ENCODE measurements at places on chromosomes 12 and 14.

DNA sequence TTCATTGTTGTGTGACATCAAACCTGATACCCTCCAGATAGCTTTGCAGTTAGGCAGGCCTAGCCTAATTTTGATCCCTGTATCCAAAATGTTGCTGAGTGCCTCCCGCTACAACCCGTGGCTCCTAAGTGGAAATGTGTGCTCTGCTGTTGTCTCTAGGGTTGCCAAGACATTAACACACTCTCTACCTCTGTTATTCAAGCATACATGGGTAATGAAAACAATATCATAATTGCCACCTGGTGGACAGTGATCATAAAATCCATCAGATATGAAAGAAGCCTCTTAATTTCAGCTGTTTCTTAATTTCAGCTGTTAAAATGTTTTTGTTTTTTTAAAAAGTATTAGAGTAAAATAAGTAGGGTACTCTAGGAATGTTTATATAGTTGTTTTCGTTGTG is 93.5 kb downstream of the PLEKHA5 start:
- DNase-seq: peak; percentile 11

- DNase-seq: peak; percentile 34
These were observed 63.5 kb downstream of the DGLUCY start for GRCh38 chr14:91177073-91178034.

DNA sequence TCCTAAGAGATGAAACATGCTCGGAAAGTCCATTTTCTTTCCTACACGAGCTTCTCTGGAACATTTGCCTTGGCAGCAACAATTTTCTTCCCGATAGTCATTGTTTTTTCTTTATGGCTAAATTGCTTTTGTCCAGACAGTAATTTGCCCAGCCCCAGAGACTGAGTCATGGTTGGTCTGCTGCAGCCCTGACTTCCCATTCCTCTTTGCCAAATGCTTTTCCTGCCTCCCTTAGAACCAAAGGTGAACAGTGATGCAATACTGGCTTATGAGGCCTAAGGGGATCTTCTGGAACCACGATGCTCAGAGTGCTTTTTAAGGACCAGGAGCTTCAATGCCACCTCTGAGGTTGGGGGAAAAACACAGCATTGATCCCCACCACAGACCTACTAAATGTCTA is 1599.6 kb upstream of the TMEM132C start:
- DNase-seq: no peak

DNA sequence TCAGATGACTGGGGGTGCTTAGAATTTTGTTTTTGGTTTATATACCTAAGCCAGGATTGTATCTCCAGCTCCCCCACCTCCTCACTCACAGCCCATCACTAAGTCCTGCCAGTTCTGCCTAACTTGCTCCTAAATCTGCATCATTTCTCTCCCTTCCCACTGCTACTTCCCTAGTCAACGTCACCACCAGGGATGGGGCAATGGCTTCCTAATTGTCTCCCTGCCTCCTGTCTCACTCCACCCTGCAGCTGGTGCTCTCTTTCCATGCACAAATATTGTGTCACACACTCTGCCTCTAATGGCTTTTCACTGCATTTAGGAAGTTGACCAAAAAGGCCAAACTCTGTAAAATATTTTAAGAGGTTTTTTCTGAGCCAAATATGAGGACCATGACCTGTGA is 11.5 kb downstream of the OAS2 start:
- no peak for DNase-seq

DNA sequence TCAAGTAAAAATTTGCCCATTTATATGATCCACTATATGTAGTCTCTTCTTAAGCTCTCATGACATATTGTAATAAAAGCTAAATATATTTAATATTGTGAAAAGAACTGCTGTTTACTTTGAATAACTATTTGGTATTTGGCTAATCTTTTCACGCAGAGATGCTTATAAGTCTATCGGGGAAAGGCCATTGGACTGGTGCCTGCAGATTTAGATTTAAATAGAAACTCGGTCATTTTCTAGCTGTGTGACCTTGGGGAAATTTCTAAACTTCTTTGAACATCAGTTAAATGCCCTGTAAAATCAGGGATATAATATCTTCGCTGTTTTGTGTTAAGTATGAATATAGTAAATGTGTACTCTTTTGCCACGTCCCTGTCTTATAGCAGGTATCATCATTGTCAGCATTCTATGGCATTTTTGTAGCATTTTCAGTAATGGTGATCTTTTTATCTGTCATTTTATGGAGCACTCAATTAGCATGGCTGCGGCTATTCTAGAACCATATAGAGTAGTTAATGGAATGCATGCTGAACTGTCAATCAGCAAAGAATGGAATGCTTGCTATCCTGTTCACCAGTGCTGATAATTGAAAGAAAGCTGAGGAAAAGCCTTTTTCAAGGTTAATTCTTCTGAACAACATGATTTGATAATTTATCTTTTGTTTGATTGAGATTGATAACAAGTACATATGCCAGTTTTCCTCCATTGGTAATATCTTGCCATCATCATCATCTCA is 181.2 kb downstream of the TMTC2 start:
- DNase-seq: no peak

DNA sequence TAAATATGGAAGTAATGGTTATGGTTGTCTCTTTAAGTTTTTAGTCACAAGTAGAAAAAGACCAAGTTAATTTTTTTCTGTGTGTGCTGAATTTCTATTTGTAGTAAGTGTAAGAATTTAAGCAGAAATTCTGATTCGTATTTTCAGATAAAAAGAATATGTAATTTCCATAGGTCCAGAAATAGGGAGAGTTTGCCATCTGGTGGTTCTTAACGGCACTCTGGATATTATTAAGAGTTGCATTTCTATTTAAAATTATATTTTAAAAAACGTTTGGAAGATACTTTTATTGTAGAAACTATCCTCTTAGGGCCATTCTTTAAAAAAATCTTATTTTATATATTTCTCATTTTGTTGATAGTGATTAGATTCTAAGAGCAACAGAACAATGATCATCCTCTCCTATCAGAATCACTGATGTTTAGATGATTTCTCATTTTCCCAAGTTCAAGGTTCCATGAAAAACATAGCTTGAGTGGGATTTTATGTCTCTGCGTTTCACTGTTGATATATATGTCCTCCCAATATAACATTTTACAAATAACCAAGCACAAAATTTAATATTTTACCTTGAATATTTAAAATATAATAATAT is 88.3 kb downstream of the LRRK2 start:
- DNase-seq: no peak

GRCh38 chr12:90801776-90802175 is 153.2 kb downstream of the CCER1 start:
- no peak for DNase-seq

GRCh38 chr12:47878293-47878917 is 26.4 kb downstream of the VDR start:
- DNase-seq: no peak

GRCh38 chr12:53591301-53592206 is 34.6 kb downstream of the ATF7 start:
- peak; percentile 32 for DNase-seq

DNA sequence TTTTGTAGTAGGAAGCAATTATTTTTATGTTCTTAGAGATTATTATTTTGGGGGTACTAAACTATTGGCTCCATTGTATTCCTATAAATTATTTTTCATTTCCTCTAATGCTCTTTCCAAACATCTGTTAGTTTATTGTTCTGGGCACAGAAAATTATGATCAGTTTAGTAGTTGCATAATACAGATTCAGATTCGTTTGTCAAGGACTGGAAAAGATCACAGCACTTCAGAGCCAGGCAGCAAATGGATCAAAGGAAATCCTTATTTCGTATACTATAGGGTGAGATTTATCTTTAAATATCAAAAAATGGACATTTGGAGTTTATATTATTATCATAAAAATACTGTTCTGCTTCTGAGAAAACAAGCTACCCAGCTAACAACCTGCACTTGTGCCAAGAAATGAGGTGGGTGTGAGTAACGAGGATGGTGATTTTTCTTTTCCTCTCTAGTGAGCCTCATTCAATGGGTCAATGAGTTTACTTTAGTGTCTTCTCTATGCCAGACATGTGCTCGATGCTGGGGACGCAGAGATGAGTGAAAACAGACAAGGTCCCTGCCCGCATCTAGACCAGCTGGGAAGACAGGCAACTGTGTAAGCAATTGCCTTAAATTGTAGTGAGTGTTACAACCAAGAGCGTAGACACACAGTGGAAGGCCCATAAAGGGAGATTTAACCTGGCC is 208.6 kb upstream of the PLXNC1 start:
- no peak for DNase-seq

GRCh38 chr14:58397156-58397555 is 1.4 kb downstream of the TOMM20L start:
- no peak for DNase-seq

- DNase-seq: no peak
These were observed 845 bp upstream of the RARG start for GRCh38 chr12:53232646-53233461.

DNA sequence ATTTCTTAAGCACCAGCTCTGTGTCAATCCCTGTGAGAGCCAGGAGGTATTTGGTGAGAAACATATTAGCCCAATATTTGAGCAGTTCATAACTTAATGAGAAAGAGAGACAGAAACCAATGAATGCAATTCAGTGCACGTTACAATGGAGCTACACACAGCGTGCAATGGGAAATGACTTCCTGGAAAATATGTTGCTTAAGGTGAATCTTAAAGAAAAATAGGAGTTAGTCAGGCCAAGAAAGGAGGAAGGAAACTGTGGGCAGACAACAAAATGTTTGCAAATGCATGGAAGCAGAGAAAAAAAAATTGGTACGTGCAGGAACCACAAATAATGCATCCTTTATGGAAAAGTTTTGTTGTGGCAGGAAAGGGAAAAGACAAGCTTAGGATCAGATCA is 481.7 kb downstream of the BCAT1 start:
- no peak for DNase-seq

DNA sequence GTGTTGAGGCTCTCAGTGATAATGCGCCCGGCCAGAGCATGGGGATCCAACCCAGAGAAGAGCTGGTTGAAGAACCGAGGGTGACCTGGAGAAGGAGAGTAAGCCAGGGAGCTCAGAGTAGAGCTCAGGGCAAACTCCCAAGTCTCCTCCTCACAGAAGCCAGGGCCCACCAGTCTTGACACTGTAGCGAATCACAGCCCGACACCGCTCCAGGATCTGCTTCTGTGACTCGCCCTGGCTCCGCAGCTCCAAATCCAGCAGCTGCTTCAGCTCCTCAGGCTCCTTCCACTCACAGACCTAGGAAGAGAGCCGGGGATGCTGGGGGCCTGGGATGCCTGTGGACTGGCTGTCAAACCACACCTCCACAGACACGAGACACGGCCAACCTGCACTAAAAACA is 8.2 kb upstream of the ZNF740 start:
- no peak for DNase-seq

DNA sequence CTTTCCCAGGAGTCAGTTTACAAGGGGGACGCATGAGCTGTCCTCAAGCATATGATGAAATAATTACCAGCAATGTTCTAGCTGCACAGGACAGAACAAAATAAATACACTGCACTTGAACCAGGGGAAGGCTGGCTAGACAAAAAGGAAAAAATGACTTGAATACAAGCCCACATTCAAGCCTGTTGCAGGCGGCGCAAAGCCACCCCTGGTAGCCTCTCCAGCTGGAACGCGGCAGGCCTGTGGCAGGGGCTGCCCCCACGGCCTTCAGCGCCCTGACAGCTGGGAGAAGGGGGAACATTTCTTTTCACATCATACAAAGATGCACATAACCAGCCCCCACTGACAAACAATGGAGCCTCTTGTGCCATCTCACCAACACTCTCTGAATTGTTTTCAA is 57.1 kb downstream of the TRAFD1 start:
- DNase-seq: no peak

DNA sequence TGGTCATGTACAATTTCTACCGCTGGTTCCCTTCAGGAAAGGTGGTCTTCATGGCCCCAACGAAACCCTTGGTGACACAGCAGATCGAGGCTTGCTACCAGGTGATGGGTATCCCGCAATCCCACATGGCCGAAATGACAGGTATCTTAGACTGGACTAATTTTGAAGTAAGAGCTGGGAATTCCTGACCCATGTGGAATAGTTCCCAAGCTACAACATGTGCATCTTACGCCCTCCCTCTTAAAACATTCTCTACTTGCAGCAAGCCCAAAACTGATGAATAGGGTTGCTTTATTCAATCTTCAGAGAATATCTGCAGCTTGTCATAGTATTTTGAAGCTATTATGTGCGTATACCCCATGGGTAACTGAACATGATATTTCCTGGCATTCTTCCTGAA is 669 bp downstream of the FANCM start:
- no peak for DNase-seq

DNA sequence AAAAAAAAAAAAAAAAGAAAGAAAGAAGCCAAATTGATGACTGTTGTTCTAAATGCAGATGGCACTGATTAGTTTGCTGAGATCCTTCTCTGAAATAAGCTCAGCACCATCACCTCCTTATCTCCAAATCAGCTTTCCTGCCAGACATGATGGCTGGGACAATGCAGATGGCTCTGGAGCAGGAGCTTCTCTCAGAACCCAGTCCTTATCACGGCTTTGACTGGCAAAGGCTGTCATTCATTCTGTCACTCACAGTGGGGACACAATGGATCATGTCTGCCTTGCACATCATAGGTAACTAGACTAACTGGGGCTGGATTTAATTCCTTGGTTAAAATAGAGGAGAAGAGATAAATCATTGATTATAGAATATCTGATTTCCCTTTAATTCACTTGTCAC is 146.3 kb downstream of the PDZRN4 start:
- peak; percentile 97 for DNase-seq

- no peak for DNase-seq
These were observed 2.4 kb upstream of the ADCY4 start for GRCh38 chr14:24337144-24337823.

- no peak for DNase-seq
These were observed 219.2 kb downstream of the TMEM121 start for GRCh38 chr14:105745433-105746123.

DNA sequence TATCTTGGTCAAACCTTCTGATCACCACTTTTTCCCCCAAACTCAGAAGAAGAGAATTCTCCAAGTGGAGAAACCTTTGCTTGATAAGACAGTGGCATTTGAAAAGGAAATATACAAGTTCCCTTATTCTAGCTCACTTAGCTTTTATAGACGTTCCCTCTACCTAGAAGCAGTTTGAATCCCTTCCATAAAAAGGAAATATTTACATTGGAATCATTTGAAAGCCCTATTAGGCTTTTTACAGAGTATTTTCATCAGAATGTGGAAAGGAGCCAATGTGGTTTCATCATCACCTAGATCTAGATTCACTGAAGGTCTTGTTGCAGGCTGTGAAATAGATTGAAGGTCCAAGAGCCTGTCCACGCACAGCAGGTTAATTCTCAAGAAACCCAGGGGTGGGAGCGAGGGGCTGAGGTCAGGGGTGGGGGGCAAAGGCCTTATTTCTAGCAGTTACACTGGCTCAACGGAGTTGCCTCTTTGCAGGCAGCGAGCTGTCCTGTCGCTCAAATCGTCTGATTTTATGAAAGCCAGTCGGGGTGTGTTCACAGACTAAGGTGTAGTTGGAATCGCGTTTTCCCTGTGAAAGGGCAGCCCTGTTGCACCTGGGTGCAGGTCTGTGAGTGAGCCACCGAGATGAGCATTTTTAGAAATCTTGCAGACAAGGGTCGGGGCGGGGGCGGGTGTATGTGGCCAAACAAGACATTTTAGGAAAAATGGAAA is 45.6 kb downstream of the AACS start:
- DNase-seq: no peak

GRCh38 chr14:88095791-88096190 is 90.9 kb downstream of the GPR65 start:
- DNase-seq: peak; percentile 94

GRCh38 chr12:6358881-6359280 is 16.5 kb downstream of the SCNN1A start:
- no peak for DNase-seq
